ENCODE measurements at places on chromosomes 2 and 18. TPM values are rescaled to one million over a fixed set of nuclear protein-coding genes. Genes with fewer than 3 reads are reported as not detected.

- no peak for DNase-seq
Measured at GRCh38 chr2:237565974-237566373, 400 bp upstream of the PRLH start.

GRCh38 chr2:101114815-101115214, 36.4 kb downstream of the TBC1D8 start:
- DNase-seq = no peak

DNA sequence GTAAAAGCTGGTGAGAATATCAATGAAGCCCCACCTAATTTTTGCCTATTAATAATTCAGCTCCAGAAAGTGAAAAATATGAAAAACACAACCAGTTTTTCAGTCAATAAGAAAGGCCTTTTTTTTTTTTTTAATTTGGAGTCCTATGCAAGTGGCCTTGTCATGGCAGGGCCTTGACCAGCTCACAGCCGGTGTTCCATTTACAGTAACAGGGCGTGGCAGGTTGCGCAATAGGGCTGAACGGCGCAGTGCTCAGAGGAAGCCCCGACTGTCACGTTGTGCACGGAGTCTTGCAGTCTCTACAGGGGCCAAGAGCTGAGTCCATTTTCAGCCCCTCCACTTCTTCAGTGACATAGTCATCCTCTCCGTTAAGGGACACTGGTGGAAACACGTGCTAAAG, 184.1 kb upstream of the FN1 start:
- peak; percentile 35 for DNase-seq

Gene G6PC2
- not detected for total RNA-seq

Gene CXCR4
- 7.7 TPM for total RNA-seq

Gene AKAIN1
- total RNA-seq = not detected

Gene CCBE1
- 2.9 TPM for total RNA-seq

Gene CLEC4F
- 0.12 TPM for total RNA-seq

Gene TCF7L1
- total RNA-seq = 17.3 TPM
